Stimulated activated CD8-positive, alpha-beta memory T cell treated with anti-CD3 and anti-CD28 coated beads, Interleukin-4, amount 100 ng/mL, for 4 hours (primary cell): ENCODE measurements at places on chromosomes 12 and 14.

- no peak for DNase-seq
These were observed 50.4 kb downstream of the RPH3A start for GRCh38 chr12:112841906-112842305.

- DNase-seq = no peak
These were observed 258.9 kb upstream of the LRIG3 start for GRCh38 chr12:59179231-59179630.

DNA sequence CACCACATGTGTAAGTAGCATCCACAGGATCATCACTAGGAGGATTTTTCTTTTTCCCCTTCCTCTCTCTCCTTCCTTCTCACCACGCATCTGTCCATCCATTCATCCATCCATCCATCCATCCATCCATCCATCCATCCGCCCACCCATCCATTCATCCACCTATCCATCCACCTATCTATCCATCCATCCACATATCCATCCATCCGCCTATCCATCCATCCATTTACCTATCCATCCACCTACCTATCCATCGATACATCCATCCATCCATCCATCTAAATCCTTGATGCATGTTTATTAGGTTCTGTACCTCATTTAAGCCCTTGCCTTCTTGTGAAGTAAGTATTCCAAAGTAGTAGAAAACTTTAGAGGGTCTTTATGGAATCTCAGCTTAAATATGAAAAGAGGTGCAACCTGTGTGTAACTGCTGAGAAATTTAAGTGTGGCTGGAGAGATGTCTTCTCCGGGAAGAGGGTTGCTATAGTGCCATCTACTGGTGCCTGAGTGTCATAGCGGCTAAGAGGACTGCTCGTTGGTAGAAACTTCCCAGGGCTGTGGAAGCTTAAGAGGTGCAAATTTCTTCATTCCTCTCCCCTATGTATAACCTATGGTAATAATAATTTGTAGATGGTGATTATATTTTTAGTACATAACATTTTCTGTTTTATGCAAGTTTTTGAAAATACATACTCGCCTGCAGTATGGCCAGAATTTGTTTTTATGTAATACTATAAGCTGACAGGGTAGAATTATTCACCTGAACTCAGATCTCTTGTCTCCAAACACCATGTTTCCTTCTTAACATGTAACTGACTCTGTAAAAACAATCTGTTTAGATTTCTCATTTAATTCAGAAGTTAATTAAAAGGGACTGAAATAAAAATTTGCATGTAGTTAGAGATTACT, 46.0 kb downstream of the MYO1H start:
- no peak for DNase-seq

DNA sequence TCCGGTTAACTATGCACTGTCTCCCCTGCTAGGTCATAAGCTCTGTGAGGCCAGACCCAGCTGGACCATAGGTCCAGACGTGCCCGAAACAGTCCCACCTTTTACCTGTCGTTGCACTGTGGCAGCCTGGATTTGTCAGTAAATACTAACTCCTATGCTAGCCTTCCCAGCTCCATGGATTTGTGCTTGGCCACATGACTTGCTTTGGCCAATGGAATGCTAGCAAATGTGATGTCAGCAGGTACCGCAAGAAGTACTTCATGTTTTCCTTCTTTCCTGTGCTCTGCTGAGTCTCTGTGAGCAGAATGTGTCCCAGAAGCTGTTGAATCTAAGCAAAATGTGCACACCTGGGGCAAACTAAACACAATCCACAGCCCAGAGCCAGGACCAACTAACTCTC, 157.2 kb downstream of the ANO2 start:
- no peak for DNase-seq

DNA sequence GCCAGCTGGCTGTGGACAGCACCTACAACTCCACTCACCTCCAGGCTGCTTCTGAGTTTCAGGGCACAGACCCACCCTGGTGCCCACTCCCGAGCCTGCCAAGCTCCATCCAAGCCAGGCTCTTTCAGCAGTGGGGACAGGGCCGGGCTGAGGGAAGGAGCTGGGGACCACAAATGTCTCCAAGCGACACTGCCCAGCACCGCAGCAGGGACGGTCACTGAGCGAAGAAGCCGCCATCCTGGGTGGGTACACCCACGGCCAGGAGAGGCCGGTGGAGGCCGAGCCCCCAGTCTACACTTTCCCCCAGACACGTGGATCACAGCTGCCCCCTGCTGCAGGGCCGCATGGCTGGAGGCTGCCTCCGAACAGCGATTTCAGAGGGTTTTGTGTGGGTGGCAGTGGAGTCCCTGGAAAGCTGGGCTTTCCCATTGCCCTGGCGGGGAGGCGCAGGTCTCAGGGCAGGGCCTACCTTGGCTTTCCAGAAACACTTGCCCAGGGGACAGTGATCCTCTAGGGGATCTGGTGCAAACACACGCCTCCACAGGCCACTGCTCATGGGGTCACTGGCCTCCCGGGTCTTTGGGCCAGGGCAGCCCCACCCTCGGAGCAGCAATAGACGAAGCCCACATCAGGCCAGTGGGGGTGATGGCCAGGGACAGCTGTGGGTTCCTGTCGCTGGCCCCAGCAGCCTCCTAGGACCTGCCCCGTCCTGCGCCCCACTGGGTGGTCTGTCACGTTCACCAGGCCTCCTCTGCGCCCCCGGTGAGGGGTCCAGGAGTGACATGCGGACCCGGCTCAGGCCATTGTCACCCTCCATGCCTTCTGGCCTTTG, 1.2 kb upstream of the GPR132 start:
- DNase-seq = no peak

- no peak for DNase-seq
These were observed 2.9 kb upstream of the P2RX7 start for GRCh38 chr12:121129811-121130147.

DNA sequence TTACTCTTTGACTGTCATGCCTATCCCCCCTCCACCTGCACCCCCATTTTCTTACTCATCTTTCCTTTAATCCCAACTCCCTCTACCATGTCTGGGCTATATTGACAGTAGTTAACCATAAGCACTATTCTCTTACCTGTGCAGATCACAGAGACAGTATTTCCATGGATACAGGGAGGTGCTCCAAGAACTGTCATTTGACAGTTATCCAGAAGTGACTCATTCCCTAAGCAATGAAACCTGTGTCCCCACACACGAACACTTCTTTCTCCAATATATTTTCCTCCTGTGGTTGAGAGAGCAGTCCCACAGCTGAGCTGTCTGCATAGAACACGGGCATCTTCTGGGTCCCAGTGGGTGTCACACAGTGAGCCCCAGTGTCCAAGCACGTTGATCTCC, 68.8 kb downstream of the CD163L1 start:
- DNase-seq = no peak

- DNase-seq = no peak
These were observed 13.9 kb upstream of the PITPNM2 start for GRCh38 chr12:123164710-123165261.

DNA sequence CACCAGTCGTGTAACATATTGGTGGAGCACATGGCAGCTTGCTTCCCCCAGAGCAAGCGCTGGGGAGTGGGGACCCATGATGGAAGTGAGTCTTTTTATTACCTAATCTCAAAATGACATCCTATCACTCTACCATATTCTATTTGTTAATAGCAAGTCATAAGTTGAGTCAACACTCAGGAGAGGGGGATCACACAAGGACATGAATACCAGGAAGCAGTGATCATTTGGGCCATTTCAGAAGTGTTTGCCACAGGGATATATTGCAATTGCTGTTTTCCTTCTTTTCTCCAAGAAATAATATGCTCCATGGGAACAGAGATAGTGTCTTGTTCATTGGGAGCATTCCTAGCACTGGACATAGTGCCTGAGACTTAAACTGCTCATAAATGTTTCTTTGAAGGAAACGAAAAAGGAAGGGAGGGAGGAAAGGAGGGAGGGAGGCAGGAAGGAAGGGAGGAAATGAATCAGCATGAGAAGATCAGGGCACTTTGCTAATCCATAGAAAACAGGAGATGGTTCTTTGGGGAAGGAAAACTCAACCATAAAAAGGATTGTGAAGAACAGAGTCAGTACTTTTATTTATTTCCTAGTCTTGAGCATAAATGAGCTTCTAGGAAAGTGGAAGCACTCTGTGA, 39.2 kb upstream of the EEA1 start:
- no peak for DNase-seq

GRCh38 chr12:32155961-32156529, 49.4 kb downstream of the BICD1 start:
- DNase-seq = no peak

DNA sequence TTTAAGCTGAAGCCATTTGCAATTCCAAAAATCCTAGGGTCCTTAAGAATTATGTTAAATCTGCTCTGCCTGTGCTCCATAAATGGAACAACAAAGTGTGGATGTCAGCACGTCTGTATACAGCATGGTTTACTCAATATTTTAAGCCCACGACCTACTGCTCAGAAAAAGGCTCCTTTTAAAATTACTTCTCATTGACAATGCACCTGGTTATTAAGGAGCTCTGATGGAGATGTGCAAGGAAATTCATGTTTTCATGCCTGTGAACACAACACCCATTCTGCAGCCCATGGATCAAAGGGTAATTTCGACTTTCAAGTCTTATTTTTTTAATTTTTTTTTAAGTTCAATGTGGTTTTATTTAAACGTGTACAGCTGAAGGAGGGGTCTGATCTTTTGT, 48.1 kb downstream of the FBXO33 start:
- no peak for DNase-seq
